ENCODE measurements at places on chromosomes 2 and 18.

GRCh38 chr2:223813329-223813728 is 24.1 kb downstream of the AP1S3 start:
- no peak for DNase-seq

- peak; percentile 11 for DNase-seq
These were observed 82.8 kb upstream of the CPO start for GRCh38 chr2:206856513-206856912.

DNA sequence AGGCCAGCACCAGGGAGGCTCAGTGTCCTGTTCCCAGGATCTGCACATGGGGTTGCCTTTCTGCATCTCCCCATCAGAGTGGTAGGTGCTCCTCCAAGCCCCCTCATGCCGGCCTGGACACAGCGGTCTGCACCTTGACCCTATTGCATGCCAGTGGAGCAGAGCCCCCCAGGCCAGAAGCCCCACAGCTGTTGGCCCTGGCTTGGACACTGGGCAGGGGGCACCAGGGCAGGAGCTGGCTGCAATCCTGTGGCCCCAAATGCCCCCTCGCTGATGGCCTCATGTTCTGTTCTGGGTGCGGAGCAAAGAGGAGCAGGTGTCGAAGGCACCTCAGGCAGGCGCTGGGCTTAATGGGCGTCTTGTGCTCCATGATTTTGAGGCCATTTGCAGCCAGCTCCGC is 62.7 kb downstream of the CCDC74A start:
- DNase-seq: no peak

DNA sequence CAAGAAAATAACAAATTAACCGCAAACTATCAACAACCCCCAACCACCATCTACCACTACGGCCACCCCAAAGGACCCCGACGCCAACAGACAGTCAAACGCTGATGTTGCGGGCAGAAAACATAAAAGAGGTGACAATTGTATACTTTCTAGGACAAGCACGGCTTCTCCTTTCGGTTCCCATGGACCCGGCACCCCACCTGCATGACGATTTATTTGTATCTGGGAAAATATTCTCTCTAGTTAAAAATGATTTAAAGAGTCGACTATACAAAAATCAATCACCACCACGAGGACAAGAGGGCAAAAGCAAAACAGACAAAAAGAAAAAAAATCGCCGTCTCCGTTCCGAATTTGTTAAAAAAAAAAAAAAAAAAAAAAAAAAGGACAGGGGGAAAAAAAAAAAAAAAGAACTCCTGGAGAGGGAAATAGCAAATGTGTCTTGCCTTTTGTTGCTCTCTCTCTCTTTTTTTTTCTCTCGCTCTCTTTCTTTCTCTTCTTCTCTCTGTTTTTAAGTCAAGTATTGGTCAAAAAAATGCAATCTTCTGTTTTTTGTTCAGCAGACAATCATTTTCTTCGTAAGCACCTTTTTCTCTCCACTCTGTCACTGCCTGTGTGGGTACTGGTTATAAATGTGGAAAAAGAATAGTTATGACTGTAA is 3.6 kb downstream of the SIX3 start:
- no peak for DNase-seq

GRCh38 chr18:75107196-75107930 is 101.6 kb downstream of the PTGR3 start:
- DNase-seq: no peak

- DNase-seq: no peak
These were observed 17.4 kb downstream of the ASPRV1 start for GRCh38 chr2:69943843-69944525.

DNA sequence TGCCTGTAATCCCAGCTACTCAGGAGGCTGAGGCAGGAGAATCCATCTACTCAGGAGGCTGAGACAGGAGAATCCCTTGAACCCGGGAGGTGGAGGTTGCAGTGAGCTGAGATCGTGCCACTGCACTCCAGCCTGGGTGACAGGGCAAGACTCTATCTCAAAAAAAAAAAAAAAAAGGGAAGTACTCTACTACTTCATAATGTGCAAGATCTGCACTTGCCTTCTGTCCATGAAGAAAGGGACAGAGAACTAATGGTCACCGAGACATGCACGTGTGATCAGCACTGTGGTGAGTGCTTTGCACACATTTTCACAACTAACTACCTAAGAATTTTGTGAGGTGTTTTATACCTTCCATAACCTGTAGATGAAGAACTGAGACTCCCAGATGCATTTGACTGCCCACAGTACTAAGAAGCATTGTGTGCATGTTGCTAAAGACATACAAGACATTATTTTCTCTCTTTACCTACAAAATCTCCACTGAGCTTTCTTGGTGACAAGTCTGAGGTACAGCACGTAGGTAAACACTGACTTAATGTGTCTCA is 784.8 kb upstream of the ID2 start:
- DNase-seq: no peak

- DNase-seq: no peak
These were observed 84.6 kb downstream of the SMAD7 start for GRCh38 chr18:48866028-48866733.

- no peak for DNase-seq
These were observed 287.3 kb downstream of the TNS1 start for GRCh38 chr2:217715484-217715883.

DNA sequence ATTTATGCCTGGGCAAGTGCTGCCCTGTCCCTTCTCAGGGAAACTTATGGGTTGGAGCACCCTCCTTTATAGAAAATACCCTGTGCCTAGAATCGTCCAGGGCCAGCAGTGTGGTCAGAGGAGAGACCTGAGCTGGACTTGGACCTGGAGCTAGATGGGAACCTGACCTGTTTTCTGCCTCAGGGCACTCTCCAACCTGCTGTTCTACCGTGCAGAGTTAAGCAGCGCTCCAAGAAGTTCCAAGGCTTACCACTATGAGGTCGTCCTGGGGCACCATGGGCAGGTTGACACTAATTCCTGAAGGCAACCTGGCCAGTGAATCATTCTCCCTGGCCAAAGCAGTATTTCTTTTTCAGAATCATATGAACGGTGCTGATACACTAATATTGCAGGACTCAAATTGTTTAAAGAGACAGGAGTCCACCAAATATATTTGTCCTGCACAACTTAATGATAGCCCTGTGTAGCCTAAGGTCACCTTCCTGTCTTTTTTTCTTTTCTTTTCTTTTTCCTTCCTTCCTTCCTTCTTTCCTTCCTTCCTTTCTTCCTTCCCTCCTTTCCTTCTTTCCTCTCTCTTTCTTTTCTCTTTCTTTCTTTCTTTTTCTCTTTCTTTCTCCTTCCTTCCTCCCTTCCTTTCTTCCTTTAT is 455.4 kb upstream of the HNMT start:
- no peak for DNase-seq

- DNase-seq: peak; percentile 26
These were observed 493.8 kb upstream of the NRP2 start for GRCh38 chr2:205188239-205189138.

GRCh38 chr2:218882461-218882816 is 1.8 kb downstream of the WNT10A start:
- DNase-seq: no peak

DNA sequence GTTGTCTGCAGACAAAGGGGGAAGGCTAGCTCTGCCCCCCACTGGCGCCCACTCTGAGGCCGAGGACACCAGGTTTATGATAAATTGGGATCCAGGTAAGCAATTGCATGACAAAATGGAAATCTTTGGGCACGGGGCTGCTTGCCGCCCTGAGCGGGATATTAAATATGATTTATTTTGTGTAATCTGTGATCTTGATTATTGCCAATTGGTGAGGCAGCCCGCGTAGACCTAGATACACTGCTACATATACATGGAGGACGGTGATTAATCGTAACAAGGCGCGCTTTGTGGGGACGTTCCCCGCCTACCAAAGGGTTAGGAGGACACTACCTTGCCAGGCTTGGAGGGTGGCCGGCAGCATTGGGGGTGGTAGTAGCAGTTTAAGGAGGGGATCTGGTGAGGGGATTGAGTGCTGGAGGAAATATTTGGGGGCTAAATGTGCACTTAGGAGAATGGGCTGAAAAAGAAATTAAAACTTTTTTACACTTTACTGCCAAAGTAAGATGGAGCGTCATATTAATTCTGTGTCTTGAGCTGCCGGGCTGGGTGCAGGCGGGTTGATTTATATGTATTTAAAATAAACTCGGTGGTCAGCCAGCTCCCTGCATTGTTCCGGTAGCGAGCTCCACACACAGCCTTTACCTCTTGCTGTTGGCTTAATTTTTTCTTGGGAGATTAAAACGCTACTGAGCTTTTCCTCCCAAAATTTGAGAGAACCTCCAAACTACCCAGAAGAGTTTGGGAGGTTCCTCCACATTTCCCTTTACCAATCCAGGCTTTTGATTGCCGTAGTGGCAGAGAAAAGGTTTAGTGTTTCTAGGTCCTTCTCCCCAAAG is 4.1 kb downstream of the HOXD3 start:
- DNase-seq: no peak

DNA sequence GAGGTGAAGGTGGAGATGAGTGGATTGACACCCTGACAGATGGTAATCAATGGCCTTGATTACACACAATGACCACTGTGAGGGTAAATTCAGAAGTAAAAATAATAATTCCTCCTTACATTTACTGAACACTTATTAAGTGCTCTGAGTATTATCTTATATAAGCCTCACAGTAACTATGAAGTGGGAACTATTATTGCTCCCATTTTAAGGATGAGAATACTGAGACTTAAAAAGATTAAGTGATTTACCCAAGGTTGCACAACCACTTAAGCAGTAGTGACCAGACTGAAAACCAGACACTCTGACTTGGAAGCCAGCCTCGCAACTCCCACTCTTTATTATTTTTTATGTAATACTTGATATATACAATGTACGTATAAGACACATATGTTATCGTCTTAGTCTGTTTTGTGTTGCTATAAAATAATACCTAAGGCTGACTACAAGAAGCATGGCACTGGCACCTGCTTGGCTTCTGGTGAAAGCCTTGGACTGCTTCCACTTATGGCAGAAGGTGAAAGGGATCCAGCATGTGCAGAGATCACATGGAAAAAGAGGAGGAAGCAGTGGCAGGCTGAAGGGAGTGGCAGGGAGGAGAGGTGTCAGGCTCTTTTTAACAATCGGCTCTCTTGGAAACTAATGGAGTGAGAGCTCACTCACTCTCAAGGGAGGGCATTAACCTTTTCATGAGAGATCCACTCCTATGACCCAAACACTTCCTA is 41.5 kb upstream of the C1D start:
- DNase-seq: no peak

GRCh38 chr2:45844796-45845457 is 193.5 kb downstream of the PRKCE start:
- no peak for DNase-seq

GRCh38 chr2:158178646-158179045 is 77.0 kb downstream of the UPP2 start:
- no peak for DNase-seq

- no peak for DNase-seq
These were observed 249.9 kb upstream of the SP5 start for GRCh38 chr2:170465241-170465640.

DNA sequence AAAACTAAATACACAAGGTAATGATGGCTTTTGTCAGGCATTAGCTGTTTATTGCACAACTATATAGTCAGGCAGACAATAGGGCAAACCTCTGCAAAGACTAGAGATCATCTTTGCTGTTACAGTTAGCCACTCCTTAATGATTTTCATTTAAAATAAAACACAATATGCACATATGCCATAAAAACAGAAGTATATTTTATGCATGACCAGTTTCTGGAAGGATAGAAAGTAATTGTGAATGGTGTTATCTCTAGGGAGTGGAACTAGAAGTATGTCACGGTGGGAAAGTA is 102.0 kb downstream of the CHN1 start:
- no peak for DNase-seq

DNA sequence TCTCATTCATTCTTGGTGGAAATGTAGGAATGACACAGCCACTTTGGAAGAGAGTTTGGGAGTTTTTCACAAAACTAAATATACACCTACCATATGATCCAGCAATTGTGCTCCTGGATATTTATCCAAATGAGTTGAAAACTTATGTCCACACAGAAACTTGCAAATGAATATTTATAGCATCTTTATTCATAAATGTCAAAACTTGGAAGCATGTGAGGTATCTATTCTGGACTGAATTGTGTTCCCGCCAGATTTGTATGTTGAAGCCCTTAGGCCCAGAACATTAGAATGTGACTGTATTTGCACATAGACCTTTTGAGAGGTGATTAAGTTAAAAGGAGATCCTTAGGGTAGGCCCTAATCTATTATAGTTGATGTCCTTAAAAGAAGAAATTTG is 409.4 kb upstream of the SYT4 start:
- no peak for DNase-seq

DNA sequence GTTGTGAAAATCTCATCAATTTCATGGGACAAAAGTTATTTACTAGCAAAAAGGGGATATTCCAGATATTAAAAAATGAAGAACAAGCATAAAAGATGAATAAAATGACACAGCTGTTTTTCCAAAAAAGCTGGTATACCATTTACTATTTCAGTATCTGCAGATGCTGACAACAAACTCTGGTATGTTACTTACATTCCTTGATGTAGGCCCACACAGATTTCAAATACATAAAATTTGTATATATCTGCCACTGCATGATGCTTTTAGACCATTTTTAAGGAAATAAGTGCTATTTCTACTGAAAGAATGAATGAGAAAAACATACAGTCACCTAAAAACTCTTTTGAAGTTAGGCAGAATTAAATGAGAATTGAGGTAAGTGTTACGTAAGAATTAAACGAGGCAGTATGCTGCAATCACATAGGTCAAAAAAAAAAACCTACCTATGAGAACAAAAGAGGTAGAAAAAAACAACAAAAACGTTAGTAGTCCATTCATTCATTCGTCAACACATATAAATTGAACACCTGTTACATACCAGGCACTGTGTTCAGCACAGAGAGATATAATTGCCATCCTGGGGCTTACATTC is 32.5 kb downstream of the ARL5A start:
- no peak for DNase-seq

DNA sequence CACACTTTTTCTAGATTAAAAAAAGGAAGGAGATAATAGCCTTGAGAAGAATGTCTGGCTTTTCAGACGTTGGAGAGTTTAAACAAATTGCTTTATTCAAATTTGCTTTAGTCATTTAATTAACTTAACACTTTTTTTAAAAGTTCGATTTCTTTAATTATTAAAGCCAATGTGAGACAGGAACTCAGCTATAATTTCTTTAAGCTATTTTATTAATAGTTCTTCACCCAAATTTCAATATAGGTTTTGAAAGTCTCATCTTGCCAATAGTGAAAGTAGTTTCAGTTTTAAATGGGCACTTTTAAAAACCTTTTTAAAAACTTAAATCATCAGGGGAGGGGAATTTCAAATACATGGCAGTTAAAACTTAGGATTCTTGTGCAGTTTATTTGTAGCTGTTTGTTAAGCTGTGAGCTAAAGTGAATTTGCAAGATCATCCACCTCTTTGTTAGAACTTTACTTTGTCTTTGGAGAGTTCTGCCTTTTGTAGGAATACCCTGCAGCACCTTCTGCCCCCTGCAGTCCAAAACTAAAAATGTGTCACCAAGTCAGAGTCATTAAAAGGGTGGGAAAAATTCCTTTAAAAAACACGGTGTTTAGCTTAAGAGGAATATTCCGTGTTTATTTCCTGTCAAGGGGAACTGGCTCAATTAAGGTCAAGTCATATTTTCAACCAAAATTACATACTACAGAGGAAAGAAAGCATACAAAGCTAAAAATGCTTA is 4.6 kb downstream of the TGIF1 start:
- no peak for DNase-seq

GRCh38 chr18:48845174-48845573 is 105.6 kb downstream of the SMAD7 start:
- no peak for DNase-seq

GRCh38 chr2:173760553-173760952 is 204.6 kb downstream of the SP3 start:
- no peak for DNase-seq

GRCh38 chr2:99543247-99543646 is 53.4 kb upstream of the REV1 start:
- DNase-seq: no peak

All from non-pigmented ciliary epithelial cell (primary cell).